ENCODE measurements at places on chromosomes 11 and 22.
A peak's percentile ranks its signal among the peaks of the same experiment; 100 is the strongest.

DNA sequence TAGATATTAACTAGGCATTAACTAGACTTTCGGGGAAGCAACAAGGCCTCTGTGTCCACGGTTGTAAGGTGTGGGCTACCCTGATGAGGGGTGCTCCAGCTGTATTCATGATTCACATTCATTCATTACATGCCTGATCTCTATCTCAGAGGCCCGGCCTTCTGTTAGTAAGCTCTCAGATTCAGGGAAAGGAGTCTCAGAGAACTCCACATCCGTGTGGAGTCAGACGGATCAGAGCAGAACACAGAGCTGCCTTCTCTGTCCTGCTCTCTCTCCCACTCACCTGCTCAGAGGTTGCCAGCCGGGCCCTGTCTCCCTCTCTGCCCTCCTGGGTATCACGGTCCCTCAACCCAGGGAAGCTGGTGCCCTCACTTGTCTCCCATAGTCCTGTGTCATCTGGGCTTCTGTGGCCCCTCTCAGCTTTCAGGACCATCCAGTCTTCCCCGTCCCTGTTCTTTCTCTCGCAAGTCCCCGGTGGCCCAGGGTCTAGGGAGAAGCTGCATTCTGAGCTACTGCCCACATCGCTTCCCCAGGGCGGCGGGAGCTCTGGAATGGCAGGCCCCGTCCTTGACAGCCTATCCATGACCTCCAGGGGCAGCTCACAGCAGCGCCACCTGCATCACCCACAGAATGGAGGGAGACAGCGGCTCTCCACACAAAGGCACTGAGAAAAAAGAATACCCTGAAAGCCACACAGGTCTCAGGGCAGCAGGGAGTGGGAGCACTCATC is 4.3 kb downstream of the TP53AIP1 start:
- no peak for DNase-seq

DNA sequence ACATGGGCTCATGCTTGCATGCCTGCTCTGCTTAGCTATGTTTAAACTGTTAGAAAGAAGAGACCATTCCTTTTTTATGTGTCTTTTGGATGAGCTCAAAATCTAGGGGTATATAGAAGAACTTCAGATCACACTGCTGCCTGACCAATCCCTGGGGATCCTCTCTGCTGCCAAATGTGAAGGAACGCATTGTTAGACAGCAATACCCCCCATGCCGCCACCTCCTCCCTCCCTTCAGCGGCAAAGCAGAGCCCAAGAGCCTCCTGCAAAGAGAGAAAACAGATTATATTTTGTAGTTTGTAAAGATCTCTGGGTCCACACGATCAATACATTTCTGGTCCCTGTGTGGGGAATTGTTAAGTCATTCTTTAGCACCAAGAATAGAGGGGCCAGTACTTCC is 677.6 kb downstream of the NTM start:
- DNase-seq: no peak

DNA sequence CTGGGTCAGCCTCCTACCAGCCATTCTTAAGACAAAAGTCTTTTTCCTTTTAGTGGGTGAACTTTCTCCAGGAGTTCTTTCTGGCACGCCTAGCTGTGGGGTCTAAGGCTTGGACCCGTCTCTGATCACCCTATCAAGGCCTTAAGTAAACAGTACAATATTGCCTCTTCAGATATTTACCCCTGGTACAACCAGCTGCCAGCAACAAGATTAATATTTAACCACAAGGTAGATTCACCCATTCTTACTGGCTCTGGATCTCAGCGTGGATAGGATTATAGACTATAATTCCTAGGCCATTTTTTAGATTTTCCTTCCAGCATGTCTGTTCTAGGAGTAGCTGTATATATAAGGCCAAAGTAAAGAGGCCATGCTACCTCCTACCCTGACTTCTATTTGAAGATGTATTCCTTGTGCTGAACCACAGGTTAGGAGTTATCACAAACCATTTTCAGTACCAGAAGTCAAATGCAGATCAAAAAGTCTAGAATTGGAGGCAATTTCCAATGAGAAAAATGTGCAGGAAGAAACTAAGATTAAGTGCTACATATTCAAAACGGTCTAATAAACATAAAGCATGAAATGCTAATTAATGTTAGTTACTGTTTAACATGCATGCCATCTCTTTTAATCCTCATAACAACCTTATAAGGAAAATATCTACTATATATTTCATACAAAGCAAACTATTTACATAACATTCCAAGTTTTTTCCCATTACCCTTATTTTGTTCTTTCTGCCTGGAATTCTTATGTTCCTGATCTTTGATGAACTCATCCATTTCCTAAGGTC is 110.0 kb upstream of the SYN3 start:
- no peak for DNase-seq

- no peak for DNase-seq
These were observed 34.5 kb upstream of the SLC25A1 start for GRCh38 chr22:19213001-19213400.

- no peak for DNase-seq
These were observed 26.5 kb downstream of the LHFPL7 start for GRCh38 chr22:24920029-24920428.

- DNase-seq: no peak
These were observed 12.8 kb downstream of the NFAM1 start for GRCh38 chr22:42419243-42419881.

- no peak for DNase-seq
These were observed 73.4 kb upstream of the CD44 start for GRCh38 chr11:35065566-35065965.

GRCh38 chr11:117437791-117438130 is 110.1 kb downstream of the CEP164 start:
- no peak for DNase-seq

GRCh38 chr22:40950962-40951794 is at the start of gene RBX1:
TSS of gene RBX1 (plus strand) at chr22:40951378. CDS start at chr22:40951399, 21 bp downstream.
- DNase-seq: peak; percentile 98

- DNase-seq: no peak
These were observed 11.6 kb downstream of the LRRC32 start for GRCh38 chr11:76658651-76659650.

DNA sequence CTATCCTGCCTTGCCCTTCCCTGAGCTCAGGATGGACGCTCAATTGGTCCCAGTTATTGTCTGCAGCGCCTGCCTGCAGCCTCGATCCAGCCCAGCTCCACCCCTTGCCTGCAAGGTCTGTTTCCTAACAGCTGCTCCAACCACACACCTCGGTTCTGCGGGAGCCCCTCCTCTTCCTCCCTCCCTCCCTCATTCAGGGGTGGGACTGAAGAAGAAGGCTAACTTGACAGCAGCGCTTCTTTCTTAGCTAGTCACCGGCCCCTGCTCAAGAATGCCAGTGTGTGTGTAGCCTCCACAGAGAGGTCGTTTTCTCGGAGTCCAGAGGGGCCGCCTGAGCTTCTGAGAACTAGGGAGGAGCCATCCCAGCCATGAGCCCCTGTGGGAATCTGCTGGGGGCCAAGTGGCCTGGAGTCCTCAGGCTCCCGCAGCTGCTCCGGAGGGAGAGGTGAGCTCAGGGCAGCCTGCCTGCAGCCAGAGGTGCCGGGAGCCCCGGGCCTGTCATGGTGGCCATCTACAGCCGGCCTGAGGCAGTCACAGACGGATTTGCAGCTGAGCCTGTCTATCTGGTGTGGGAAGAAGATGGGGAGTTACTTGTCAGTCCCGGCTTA is 36.1 kb downstream of the LIMK2 start:
- DNase-seq: peak; percentile 63

DNA sequence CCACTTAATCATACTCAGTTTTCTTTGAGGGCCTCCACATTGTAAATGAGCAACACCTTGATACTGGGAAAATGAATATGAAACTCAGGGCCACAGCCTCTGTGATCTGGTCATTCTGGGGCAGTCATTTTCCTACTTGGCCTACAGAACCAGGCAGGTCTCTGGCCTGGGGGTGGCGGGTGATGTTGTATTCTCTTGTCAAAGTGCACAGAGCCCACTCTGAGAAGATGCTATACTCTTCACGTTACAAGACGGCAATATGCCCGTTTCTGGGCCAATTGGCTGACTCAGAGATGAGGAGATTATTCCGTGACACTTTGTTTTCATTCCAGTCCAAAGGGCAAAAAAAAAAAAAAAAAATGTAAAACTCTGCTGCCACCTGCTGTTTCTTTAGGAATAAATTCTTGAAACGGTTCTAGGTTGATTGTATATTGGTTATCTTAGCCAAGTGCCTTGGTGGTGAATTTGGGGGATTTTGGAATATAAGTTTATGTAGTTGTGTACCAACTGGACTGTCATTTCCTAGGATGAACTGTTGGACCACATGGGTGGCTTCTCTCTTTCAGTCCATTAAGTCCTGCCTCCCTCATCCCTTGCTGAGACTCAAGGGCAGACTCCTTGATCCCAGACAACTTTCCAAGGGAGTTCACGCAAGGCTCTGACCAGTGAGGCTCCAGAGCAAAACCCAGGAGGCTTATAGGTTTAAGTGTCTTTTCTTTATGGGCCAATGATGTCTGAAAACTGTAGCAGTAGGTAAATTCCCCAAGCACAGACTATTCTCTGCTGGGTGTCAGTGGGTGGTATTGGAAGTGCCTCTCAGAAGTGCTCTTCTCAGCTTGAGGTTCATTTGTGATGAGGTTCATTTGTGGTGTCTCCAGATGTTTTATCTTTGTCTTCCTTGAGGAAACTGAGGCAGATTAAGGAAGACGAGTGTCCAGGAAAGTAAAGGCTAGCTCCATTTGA is 18.2 kb downstream of the ADM start:
- DNase-seq: no peak

DNA sequence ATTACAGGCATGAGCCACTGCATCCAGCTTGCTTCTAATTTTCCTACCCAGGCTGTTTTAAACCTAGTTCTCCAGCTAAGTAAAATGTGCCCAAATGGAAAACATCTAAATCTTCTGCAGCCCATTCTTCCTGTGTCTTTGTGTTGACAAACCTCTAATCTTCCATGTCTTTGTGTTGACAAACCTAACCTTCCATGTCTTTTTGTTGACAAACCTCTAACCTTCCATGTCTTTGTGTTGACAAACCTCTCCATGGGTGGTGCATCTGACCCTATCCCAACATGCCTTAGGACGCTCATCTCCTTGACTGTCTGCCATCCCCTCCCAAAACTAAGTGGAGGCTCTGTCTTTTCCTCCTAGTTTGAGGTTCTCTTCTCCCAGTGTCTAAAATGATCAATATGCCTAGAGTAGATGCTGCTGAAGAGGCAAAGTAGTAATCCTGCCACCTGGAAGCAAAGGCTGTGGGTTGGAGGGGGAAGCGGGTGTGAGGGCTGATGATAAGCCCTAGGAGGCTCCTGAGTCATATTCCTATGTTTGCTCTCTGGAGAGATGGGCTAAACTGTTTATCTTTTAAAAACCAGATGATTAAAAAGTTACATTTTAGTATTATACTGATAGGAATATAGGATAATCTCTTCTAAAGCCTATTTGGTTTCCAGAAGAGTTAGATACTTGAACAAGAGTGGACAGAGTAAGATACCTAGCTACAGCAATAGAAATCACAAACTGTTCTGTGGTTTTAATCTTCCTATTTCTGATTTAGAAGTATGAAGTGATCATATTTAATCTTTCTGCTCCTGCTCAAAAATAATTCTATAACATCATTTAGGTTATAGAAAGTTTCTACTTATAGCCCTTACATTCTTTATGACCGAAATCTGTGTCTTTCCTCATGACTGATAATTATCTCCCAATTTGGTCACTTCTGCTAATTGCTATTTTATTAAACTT is 7.9 kb downstream of the FEN1 start:
- no peak for DNase-seq

DNA sequence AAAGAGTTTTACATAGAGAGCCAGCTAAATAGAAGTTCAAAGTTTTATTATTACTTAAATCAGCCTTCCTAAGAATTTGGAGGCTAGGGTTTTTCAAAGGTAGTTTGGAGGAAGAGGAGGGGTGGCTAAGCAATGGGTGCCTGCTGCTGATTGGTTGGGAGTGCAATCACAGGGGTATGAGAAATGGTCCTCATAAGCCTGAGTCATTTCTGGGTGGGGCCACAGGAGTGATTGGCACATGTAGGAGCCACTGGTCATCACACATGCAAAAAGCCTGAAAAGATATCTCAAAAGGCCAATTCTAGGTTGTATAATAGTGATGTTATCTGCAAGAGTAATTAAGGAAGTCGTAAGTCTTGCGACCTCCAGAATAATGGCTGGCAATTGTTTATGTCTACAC is 12.9 kb downstream of the OR51L1 start:
- no peak for DNase-seq

GRCh38 chr22:39445678-39446077 is 11.1 kb upstream of the MGAT3 start:
- no peak for DNase-seq

- DNase-seq: no peak
These were observed 54.3 kb upstream of the VSTM5 start for GRCh38 chr11:93904716-93905115.

DNA sequence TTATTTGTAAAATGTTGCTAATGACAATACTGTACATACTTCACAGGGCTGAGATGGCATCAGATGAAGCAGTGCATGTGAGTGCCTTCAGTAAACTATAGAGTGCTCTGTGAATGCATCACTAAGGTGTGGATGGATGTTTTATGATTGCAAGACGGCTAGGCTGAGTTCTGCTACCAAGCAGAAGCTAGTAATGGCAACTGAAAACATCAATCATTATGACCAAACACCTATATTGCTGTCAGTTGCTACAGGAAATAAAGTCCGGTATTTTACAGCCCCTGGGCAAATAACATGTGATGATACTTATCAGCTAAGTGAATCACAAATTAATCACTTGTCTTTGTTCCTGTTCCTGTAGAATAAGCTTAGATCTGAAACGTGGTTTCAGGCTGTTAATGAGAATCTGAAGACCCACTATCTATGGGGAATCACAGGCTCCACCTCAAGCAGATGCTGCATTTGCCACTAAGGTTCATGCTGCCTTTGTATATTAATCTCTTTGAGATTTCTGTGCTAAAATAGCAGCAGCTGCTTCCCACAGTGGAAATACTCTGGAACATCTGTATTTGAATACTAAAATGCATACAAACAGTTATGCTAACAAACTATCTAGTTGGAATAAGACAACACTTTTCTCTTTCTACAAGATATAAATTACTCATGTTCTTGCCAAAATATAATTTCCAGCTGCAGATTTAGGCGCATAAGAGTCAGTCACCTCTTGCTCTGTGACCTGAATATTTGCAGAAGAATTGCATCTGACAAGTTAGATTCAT is 254.0 kb upstream of the PITPNB start:
- DNase-seq: no peak

DNA sequence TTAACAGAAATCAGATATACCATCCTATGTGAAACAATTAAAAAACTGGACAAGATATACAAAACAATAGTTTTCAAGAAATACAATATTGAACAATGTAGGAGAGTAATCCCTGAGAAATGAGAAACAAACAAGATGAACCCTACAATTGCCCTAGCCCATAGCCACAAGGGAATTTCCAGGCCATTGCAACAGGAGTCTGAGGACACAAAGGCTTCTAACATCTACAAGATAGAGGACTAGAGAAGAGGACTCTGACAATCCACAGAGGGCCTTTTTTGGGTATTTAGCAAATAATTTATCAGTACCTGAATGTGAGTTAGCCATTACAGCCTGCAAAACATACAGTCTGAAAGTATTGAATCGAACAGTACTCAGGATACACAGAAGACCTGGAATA is 251.7 kb downstream of the GRM5 start:
- no peak for DNase-seq

GRCh38 chr11:60389279-60389910 is 6.9 kb upstream of the MS4A14 start:
- no peak for DNase-seq
